ENCODE measurements at places on chromosomes 12 and 14. TPM values are rescaled to one million over a fixed set of nuclear protein-coding genes. Genes with fewer than 3 reads are reported as not detected.

The RND1 gene
- 0.17 TPM for total RNA-seq

The CMKLR1 gene
- total RNA-seq: 0.33 TPM

The DAO gene
- total RNA-seq: not detected

The RILPL2 gene
- total RNA-seq: 3.1 TPM

The RTN1 gene
- total RNA-seq: 0.17 TPM

The PRPH gene
- 2.6 TPM for total RNA-seq

The IL31 gene
- not detected for total RNA-seq

The LRRK2 gene
- total RNA-seq: 2.7 TPM

The CLEC4D gene
- not detected for total RNA-seq

The RNFT2 gene
- 3.0 TPM for total RNA-seq

The SIX4 gene
- total RNA-seq: 14.2 TPM

The PLCZ1 gene
- total RNA-seq: 0.67 TPM

The SERPINA5 gene
- total RNA-seq: not detected

The TAS2R30 gene
- total RNA-seq: 6.7 TPM

The LTB4R2 gene
- total RNA-seq: 26.2 TPM

The OR4E1 gene
- total RNA-seq: not detected

The SAMD15 gene
- 0.32 TPM for total RNA-seq

The KCNC2 gene
- total RNA-seq: not detected

The USP44 gene
- not detected for total RNA-seq

The RESF1 gene
- 21.3 TPM for total RNA-seq

The NINJ2 gene
- 0.17 TPM for total RNA-seq

Measured in mammary epithelial cell (primary cell).